ENCODE measurements at places on chromosomes 4 and X.

DNA sequence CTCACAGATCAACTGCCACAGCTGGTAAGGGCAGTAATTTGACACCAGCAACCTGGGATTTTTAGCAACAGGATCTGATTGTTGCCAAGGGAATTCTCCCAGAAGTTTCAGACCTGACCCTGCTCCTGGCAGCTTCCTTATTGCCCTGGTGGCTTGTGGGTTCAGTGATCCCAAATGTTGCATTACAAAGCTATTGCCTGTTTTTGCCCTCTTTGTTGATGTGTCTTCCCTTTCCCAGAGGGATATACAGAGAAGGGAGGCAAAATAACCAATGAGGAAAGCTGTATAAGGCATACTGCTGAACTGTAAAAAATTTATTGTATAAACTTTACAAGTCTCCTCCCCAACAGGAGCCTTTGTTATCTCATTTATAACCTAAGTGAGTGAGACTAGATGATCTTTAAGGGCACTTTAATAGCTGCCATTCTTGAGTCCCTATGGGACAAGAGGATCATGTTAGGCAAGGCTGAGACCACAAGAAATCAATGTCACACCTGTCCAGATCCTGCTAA is 22.2 kb downstream of the VSIG4 start:
- DNase-seq: no peak

DNA sequence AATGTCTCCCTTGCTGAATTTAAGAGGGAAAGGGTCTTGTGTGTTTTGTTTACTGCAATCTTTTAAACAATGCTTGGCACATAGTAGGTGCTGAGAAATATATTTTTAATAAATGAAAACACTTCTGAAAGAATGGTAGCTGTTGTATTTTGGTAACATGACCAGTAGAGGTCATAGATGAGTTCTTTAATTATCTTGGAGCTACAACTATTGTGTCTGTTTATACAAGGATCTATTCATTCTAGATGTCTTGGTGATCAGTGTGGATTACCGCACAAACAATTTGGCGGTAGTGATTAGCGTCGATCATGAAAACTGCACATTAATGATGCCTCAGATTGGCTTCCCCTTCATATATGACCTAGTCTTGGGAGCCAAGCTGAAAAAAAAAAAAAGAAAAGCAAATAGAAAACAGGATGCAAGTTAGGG is 21.4 kb upstream of the SCRG1 start:
- no peak for DNase-seq

- DNase-seq: no peak
Observed at GRCh38 chr4:143389579-143390195, 53.0 kb downstream of the GAB1 start.

- DNase-seq: no peak
Observed at GRCh38 chrX:47239199-47239598, 6.4 kb downstream of the USP11 start.

DNA sequence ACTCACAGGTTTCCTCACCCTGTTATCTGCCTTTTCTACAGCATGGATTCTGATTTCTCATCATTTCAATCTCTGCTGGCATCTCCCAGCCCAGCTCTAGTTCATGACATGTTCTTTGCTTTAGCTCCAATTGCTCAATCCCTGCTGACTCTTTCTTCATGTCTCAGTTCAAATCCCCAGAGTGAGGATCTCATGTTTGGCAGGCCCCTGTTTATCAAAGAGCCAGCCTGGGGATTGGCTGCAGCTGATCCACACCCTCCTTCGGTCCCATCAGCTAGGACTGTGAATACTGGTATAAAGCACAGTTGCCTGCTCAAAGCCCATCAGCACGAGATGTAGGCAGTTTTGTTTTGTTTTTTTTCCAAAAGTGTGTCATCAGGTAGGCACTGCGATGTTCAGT is 14.4 kb upstream of the CC2D2A start:
- DNase-seq: no peak

All from stimulated activated CD4-positive, alpha-beta T cell treated with anti-CD3 and anti-CD28 coated beads, Interleukin-1b, Interleukin-23, amount 100 ng/mL, for 1 hour (primary cell).